ENCODE measurements at places on chromosomes 3 and 15. TPM values are rescaled to one million over a fixed set of nuclear protein-coding genes. Genes with fewer than 3 reads are reported as not detected.

C2CD4B gene
- 45.6 TPM for total RNA-seq

SEMA6D gene
- 0.44 TPM for total RNA-seq

GPR160 gene
- 1.7 TPM for total RNA-seq

HYAL1 gene
- 5.8 TPM for total RNA-seq

GRCh38 chr3:15553749-15554148 is 32.2 kb upstream of the COLQ start:
- DNase-seq, result no peak

- DNase-seq, result peak; percentile 16
Measured at GRCh38 chr3:87873136-87873535, 185.7 kb downstream of the CGGBP1 start.

- no peak for DNase-seq
Measured at GRCh38 chr3:3666664-3667063, 132.6 kb upstream of the LRRN1 start.

DNA sequence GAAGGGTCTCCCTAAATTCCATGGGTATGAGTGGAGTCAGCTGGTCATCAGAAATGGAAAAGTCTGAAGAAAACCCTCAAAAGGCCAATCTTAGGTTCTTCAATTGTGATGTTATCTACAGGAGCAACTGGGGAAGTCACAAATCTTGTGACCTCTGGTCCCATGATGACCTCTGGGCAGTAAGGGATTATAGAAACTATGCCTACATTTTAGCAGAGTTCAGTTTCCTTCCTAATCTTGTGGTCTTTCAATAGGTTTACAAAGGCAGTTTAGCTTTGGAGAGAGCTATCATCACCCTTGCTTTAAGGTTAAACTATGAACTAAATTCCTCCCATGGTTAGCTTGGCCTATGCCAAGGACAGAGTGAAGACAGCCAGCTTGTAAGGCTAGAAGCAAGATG is 225.1 kb downstream of the DPH6 start:
- DNase-seq, result no peak

DNA sequence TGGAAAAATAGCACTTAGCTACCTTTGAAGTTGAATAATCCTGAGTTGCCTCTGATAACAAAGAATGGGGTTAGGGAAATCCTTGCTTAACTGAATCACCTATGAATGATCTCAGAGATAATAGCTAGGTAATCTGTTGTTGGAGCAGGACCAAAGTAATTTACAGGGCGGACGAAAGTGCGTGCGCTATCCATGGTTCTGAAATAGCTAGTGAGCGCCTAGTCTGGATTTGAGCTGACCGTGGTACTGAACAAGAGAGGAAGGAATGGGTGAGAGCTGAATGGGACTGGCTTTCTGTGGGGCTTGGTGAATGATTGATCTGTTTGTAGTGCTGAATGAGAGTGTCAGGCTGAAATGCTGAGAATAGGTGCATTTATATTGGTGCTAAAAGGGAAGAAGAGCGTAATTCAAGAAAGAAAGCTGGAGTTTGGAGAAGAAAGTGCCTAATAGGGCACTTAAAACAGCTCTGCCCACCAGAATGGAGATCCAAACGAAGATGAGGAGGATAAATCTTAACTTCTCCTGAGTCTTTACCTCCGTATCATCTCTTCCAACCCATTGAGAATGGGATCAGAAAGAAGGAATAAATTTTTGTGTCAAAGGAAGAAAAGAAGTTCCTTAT is 10.1 kb downstream of the SCN10A start:
- peak; percentile 87 for DNase-seq

DNA sequence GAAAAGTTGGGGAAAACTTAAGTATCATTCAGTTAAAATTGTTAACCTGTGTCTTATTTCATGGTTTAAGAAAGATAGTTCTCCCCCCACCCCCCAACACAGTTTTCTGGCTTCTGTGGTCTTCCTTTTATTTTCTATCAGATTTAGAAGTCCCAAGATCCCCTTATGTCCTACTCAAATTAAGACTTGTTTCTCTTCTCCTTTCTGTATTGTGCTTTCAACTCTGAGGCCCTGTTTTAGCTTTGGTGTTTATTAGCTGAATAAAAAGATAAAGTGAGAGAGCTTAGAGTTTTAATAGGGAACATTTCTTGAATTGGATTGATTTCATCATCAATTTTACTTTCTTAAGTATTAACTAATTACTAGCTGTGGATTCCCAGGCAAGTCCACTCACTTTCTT is 62.6 kb downstream of the AKAP13 start:
- no peak for DNase-seq

DNA sequence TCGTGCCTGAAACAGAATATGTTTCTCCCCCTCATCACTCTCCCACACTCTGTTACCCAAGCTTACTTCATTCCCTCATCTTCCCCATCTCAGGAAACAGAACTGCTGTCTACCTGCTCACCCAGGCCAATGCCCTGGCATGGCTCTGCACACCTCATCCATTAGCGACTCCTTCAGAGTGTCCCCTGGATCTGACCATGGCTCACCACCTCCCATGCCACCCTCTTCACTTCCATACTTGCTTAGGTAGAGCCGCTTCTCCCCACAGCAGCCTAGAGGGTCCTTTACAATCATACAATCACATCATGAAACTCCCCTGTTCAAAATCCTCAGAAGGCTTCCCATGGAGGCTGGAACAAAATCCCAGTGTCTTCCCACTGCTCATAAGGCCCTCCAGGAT is 33.9 kb upstream of the RAD18 start:
- DNase-seq, result no peak

DNA sequence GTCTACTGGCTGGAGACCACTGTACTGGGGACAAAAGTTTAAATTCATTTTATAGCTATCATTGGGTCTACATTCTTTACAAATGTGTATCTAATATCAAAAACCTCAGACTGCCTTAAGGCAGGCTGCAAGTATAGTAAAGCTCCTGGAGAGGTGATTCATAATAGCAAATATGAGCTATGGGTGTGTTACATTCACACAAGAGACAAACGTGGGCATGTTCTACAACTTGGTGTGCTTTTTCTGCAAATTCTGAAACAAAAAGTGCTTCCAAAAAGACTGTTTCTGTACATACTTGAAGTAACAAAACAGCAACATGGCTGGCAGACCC is 1101.4 kb downstream of the ROBO1 start:
- DNase-seq, result no peak

GRCh38 chr15:70385711-70386110 is 288.0 kb upstream of the TLE3 start:
- no peak for DNase-seq

- DNase-seq, result peak; percentile 93
Measured at GRCh38 chr3:161415506-161416231, 44.4 kb upstream of the SPTSSB start.

GRCh38 chr3:35659768-35660167 is 20.4 kb downstream of the ARPP21 start:
- peak; percentile 27 for DNase-seq

Measured in lung microvascular endothelial cell (primary cell).